ENCODE measurements at places on chromosomes 5 and 9. TPM values are rescaled to one million over a fixed set of nuclear protein-coding genes. Genes with fewer than 3 reads are reported as not detected.

The RNF44 gene
- total RNA-seq: 15.7 TPM

The BASP1 gene
- 11.2 TPM for total RNA-seq

The PTGES gene
- total RNA-seq: not detected

The HACD4 gene
- 1.2 TPM for total RNA-seq

The FER gene
- 2.6 TPM for total RNA-seq

- no peaks in the 10 kb centered on the region for H3K4me1 ChIP-seq
- H3K4me3 ChIP-seq: no peak overlapping the region
- no peak for DNase-seq
- no peaks in the 10 kb centered on the region for H3K36me3 ChIP-seq
- H3K27ac ChIP-seq: no peak overlapping the region
Measured at GRCh38 chr5:65268525-65268924, 213.2 kb downstream of the ADAMTS6 start.

- DNase-seq: no peak
- no peak overlapping the region for H3K4me3 ChIP-seq
- H3K36me3 ChIP-seq: no peaks in the 10 kb centered on the region
- H3K27ac ChIP-seq: no peak overlapping the region
- no peaks in the 10 kb centered on the region for H3K4me1 ChIP-seq
Measured at GRCh38 chr9:77598524-77598923, 49.6 kb downstream of the GNA14 start.

- no peak overlapping the region for H3K4me3 ChIP-seq
- H3K36me3 ChIP-seq: no peaks in the 10 kb centered on the region
- H3K4me1 ChIP-seq: no peaks in the 10 kb centered on the region
Measured at GRCh38 chr9:115758441-115758840, 395.1 kb upstream of the PAPPA start.

GRCh38 chr5:146116361-146116760 is 11.0 kb upstream of the PLAC8L1 start:
- H3K27me3 ChIP-seq: no peaks in the 10 kb centered on the region
- H3K36me3 ChIP-seq: peaks cover 36% of the 10 kb centered on the region
- no peak overlapping the region for H3K27ac ChIP-seq
- no peak for DNase-seq
- no peak overlapping the region for H3K4me3 ChIP-seq

DNA sequence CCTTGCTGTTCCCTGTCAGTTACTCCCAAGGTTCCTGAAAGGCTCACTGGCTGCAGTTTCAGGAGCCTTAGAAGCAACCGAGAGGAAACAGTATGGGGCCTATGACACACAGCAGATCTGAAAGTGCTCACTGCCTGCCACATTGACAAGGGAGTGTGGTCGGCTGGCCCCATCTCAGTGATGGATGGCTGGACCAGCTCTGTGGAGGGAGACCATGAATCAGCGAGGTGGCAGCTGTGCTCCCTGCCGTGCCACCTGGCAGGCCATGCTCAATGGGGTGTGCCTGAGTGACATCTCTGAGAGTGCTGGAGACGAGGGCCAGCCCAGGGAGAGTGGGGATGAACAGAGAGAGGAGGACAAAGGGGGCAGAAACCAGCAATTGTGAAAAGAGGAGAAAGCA is 49.1 kb downstream of the DOCK2 start:
- H3K27ac ChIP-seq: no peak overlapping the region
- no peak overlapping the region for H3K4me3 ChIP-seq
- DNase-seq: no peak
- H3K36me3 ChIP-seq: no peaks in the 10 kb centered on the region

DNA sequence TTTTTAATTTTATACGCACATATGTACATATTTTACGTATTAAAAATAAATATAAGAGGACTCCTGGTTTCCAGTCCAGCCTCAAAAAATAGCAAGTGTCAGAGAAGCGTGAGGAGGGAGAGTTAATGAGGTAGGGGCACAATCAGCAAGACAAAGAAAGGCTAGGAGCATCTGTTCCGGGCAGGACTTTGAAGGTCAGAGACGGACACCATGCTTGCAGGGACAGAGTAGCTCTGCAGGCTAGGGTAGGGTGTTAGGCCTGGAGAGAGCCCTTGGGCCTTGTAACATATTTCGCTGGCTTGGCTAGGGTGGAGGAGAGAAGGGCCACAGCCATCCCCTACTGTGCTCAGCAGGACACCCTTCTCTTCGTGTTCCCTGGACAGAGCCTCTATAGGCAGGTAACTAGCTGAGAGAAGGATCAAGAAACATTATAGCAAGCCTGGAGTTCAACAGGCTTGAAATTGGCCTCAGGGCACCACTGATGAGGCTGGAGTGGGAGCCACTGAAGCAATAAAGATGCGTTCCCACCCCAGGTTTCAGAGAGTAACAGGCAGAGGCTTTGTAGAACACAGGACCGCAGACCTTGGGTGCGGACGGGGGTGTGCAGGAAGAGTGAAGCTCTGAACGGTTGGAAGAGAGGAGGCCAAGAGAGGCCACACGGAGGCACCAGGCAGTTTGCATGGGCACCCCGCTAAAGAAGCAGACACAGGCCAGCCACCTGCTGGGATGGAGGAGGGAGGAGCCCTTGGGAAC is 9.7 kb upstream of the IPPK start:
- H3K36me3 ChIP-seq: no peaks in the 10 kb centered on the region
- H3K4me3 ChIP-seq: no peak overlapping the region
- H3K27ac ChIP-seq: no peak overlapping the region
- H3K4me1 ChIP-seq: no peaks in the 10 kb centered on the region
- DNase-seq: no peak
- H3K27me3 ChIP-seq: no peaks in the 10 kb centered on the region

DNA sequence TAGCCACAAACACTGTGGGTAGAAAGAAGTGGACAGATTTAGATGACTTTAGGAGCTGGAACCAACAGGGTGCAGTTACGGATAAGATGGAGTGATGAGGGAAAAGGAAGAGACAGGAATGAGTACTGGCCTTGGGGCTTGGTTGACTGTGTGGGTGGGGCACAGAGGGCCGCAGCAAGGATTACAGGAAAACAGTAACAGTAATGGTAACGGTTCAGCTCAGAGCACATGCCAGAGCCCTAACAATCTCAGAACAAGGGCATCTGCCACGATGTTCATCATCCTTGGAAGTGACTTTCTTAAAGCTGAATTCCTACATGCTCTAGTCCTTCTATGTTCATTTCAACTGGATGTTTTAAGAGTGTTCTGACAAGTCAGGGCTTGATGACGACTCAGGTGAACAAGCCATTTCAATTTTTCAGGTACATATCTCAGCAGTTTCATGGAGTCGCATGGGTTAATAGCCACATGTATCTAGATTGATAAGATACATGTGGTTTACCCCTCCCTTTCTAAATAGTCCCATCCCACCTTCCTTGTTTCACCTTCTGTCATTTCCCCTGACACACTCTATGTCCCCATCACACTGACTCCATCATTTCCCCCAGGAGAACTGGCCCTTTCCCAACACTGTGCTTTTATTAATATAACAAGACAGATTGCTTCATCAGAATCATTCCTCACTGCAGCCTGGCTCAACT is 65.0 kb downstream of the CEMIP2 start:
- H3K27ac ChIP-seq: no peak overlapping the region
- no peak for DNase-seq
- no peaks in the 10 kb centered on the region for H3K4me1 ChIP-seq
- H3K27me3 ChIP-seq: no peaks in the 10 kb centered on the region

DNA sequence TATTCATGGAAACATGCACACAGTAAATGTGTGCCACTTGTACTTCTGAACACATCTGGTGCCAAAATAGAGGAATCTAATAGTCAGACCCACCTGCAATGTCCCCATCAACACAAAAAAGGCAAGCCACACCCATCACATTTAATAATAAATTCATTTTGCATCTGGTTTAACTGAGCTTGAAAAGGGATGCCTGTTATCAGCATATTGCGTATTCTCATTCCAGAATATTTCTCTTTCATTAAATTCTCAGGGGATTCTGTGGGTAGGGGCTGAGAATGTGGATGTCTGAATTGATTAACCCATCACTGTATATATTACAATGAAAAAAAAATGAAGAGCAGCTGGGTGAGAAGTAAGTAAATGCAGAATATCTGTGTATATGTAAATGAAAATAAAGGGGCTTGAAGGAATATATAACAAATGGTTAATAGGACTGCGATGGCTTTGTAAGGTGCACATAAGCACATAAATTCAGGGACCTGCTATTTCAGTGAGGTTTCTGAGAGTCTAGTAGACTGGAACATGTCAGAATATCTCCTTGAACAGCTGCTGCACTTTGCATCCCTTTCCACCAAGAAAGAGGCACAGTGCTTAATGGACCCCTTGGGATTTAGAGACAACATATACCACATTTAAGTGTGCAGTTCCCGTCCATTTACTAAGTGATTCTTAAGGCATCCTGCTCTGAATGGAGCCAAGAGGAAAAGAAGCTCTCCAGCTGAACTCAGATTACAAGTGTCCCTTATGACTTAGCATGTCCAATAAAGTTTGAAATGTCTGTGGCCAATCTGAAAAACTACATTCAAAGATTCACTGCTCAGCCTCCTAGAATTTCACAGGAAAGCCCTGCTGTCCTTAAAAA is 104.1 kb upstream of the NIPBL start:
- DNase-seq: no peak
- no peak overlapping the region for H3K4me3 ChIP-seq
- no peaks in the 10 kb centered on the region for H3K4me1 ChIP-seq
- H3K27me3 ChIP-seq: no peaks in the 10 kb centered on the region

DNA sequence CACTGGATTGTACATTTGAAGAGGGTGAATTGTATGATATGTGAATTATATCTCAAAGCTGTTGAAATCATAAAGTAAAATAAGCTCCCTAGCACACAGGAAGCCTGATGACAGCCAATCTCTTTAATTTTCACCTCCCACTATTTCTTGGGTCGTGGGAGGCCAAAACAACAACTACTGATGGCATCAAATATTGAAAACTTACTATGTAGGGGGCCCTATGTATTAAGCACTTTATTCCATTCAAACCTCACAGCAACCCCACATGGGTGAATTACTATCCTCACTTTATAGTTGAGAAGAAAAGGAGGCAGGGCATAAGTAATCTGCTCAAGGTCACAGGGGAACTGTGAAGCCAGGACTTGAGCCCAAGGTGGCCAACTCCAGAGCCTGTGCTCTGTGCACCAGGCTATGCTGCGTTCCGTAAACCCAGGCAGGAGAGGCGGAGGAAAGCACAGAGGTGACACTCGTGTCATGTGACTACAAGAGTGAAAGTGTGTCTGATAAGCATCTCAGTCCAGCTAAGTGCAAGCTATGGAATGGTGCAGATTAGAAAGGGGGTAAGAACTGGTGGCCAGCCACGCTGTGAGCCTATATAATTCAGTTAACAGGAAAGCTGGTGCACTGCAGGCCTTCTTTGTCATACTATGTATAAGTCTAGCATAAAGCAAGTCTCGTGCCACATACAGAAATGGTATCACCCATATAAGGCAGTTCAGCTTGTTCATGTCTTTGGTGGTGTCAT is 221.0 kb downstream of the DCP2 start:
- no peak for DNase-seq
- H3K4me1 ChIP-seq: peaks cover 48% of the 10 kb centered on the region
- H3K4me3 ChIP-seq: no peak overlapping the region
- no peaks in the 10 kb centered on the region for H3K36me3 ChIP-seq

DNA sequence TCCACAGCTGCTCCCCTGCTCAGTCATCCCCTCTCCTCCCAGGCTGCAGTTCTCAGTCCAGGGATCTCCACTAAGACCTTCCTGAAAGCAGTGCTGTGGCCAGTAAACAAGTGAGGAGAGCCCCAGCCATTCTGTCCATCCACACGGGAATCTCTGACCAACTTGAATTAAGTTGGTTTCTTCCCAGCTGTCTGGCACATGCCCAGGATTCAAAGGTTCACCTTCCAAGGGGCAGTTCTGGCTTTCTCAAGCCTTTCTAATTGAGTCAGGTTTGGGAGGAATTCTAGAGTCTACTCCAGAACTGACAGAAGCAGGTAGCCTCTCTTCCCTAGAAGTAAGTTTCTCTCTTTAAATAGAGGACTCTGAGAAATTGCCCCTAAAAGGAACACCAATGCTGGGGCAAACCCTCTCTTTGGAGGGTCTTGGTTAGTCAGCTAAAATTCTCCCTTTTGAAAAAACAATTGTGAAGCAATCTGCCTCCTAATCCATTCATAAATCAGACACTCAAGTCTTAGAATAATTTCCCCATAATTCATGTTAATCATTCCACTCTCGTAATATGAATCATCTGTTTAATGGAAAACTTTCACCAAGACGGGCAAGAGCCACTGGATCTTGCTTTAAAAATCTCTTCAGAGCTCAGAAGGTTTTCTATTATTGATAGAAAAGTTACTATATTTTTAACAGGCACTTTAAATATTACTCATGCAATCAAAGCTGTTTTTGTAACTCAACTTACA is 133.8 kb downstream of the SPOCK1 start:
- no peak overlapping the region for H3K4me3 ChIP-seq
- no peak overlapping the region for H3K27ac ChIP-seq
- no peaks in the 10 kb centered on the region for H3K27me3 ChIP-seq
- no peak for DNase-seq
- H3K4me1 ChIP-seq: no peaks in the 10 kb centered on the region

GRCh38 chr5:94807985-94808384 is 189.5 kb downstream of the SLF1 start:
- H3K27me3 ChIP-seq: no peaks in the 10 kb centered on the region
- H3K27ac ChIP-seq: no peak overlapping the region
- no peak overlapping the region for H3K4me3 ChIP-seq
- no peaks in the 10 kb centered on the region for H3K36me3 ChIP-seq
- DNase-seq: no peak

GRCh38 chr9:80156756-80157472 is 585.1 kb downstream of the TLE4 start:
- no peak overlapping the region for H3K4me3 ChIP-seq
- H3K27me3 ChIP-seq: no peaks in the 10 kb centered on the region
- DNase-seq: no peak
- H3K27ac ChIP-seq: no peak overlapping the region
- H3K4me1 ChIP-seq: no peaks in the 10 kb centered on the region

GRCh38 chr5:140143521-140144258 is 18.0 kb downstream of the IGIP start:
- H3K4me1 ChIP-seq: no peaks in the 10 kb centered on the region
- H3K36me3 ChIP-seq: no peaks in the 10 kb centered on the region
- no peak overlapping the region for H3K4me3 ChIP-seq
- H3K27me3 ChIP-seq: no peaks in the 10 kb centered on the region
- H3K27ac ChIP-seq: no peak overlapping the region

DNA sequence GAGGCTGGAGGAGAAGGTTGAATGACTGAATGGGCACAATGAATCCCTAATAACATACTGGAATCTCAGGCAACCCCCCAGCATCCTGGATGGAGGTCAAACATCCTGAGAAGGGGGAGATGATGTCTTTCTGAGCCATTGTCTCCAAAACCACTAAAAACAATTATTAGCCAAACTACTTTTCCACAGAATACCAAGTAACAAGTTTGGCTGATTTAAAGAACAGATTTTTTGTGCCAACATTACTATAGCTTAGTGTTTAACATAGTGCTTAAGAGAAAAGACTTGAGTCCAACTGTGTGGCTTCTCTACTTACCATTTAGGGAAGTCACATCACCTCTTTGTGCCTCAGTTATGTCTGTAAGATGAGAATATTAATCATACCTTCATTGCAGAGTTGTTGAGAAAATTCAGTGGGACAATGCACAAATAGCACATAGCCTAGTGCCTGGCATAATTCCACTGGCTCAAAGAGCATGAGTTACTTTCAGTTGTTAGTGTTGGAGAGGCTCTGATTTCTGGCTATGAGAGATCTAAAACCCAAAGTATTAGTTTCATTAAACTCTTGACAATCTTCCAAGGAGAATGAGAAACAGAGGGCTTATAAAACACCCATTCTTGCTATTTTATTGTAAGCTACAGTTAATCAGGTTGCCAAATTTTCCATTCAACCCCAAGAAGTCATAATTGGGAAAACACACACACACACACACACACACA is 111.3 kb upstream of the NR3C1 start:
- peaks cover 36% of the 10 kb centered on the region for H3K4me1 ChIP-seq
- no peaks in the 10 kb centered on the region for H3K36me3 ChIP-seq
- H3K4me3 ChIP-seq: no peak overlapping the region
- no peak overlapping the region for H3K27ac ChIP-seq
- no peaks in the 10 kb centered on the region for H3K27me3 ChIP-seq

All from right lobe of liver (tissue), 6 donors.